Stimulated activated effector memory CD8-positive, alpha-beta T cell treated with anti-CD3 and anti-CD28 coated beads, Interleukin-12 subunit alpha, Interleukin-12 subunit beta, amount 100 ng/mL, for 72 hours (primary cell): ENCODE measurements at places on chromosomes 7 and 10.

- DNase-seq, result no peak
These were observed 302.1 kb downstream of the ABCA13 start for GRCh38 chr7:48473205-48473865.

- no peak for DNase-seq
These were observed 135.2 kb downstream of the ADAM12 start for GRCh38 chr10:126252884-126253610.

DNA sequence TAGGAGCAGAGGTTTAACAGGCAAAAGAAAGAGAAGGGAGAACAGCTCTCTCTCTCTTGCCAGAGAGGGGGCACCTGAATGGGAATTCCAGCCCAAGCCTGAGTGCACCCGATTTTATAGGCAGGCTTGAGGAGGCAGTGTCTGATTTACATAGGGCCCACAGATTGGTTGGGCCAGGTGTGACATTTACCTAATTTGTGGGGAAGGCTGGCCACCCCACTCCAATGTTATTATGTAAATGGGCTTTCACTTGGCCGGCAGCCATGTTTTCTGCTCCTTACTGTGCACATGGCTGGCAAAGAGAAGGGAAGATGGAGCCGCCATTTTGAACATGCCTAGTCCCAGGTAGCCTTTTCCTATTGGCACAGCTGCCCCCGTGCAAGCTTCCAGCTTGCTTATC lies 735.5 kb upstream of the AUTS2 start:
- DNase-seq, result no peak

- no peak for DNase-seq
These were observed 64.1 kb downstream of the PHTF2 start for GRCh38 chr7:77862691-77863090.

DNA sequence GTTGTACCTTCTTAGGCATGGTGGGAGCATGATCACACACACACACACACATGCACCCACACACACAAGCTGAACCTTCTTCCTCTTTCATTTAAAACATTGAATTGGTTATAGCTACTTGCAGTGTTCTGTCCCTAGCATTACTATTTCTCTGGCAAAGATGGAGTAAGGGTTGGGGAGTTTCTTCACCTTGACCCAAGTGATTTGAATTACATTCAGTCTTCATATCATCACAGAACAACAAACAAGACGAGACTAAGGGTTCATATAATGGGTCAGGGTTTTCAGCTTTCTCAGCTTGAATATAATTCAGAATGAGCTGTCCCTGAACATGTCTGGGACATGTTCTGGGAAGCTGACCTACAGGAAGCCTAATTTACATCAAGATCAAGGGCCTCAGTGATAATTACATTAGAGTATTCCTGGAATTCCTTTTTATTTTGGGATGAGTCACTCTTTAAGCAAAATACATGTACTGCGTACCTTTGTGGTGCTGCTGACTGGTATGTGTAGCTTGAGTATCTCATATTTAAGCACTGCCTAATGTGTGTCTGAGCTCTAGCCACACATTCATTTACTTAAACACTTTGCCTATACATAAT lies 213.5 kb upstream of the TMEM229A start:
- DNase-seq, result no peak
